ENCODE measurements at places on chromosomes 2 and 18. TPM values are rescaled to one million over a fixed set of nuclear protein-coding genes. Genes with fewer than 3 reads are reported as not detected.

DNA sequence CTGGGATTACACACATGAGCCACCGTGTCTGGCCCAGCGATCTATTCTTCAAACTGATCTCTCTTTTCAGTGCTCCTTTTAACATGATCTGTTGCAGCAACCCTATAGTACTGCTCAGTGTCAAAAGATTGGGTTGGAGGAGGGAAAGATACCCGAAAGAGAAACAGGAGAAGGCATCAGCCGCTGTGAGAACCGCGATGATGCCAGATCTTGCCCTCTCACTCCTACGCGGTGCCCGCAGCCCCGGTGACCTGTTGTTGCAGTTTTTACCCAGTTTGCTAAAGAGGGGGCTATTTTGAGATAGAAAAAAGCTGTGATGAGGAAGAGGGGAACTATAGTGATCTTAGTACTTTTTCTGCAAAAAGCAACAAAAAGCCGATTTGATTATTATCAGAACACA is 335.5 kb downstream of the KCNS3 start:
- no peaks in the 10 kb centered on the region for H3K27me3 ChIP-seq
- no peaks in the 10 kb centered on the region for H3K4me1 ChIP-seq
- no peak overlapping the region for H3K27ac ChIP-seq
- no peak overlapping the region for H3K4me3 ChIP-seq
- DNase-seq = no peak

Gene IL36B
- total RNA-seq = not detected

DNA sequence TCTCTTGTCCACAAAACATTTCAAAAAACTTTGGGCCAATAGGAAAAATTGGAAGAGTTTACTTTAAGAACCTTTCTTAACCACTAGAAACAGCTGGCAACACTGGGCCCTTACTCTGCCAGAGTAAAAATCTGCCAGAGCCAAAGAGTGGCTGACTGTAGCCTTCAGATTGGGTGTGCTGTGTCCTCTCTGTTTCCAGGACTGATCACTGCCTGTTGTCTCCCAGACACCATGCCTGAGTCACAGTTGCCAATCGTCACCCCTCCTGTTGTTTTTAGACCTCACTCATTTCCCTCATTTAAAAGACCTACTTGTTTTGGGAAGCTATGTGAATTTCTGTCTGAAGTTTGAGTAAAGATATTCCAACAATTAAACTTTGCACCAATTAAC is 159.1 kb downstream of the PPP1R1C start:
- no peak overlapping the region for H3K27ac ChIP-seq
- H3K4me3 ChIP-seq = no peak overlapping the region
- DNase-seq = no peak
- no peaks in the 10 kb centered on the region for H3K4me1 ChIP-seq
- H3K27me3 ChIP-seq = no peaks in the 10 kb centered on the region
- no peaks in the 10 kb centered on the region for H3K36me3 ChIP-seq

DNA sequence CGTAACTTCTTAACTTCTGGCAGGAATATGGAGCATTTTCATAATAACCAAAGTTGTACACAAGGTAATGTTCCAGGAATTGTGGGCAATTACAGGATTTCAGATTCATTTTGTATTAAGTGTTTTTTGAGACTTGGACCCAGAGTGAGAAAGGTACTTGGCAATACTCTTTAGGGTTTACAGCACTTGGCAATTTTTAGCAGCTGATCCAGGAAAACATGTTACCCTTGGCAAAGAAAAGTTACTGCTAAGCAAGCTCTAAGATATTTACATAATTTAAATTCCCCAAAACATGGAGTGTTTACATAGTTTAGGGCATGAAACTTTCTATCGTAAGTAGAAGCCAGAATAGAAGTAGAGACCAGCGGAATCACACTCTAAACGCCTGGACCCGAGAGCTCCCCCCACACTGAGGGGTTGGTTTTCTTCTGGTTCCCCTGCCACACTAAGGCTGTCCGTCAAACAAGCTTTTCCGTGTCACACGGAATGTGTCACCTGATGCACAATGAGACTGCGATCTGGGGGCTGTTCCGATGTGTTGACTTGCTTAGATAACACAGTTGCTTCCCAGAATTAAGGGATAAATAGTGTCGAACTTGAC is 177.1 kb downstream of the PTGR3 start:
- DNase-seq = no peak
- H3K4me1 ChIP-seq = no peaks in the 10 kb centered on the region
- no peak overlapping the region for H3K4me3 ChIP-seq
- H3K36me3 ChIP-seq = no peaks in the 10 kb centered on the region
- no peaks in the 10 kb centered on the region for H3K27me3 ChIP-seq

Measured in psoas muscle (tissue), 8 donors.